Activated T-helper 1 cell treated with anti-CD3 and anti-CD28 coated beads, Interleukin-12 subunit alpha, Interleukin-12 subunit beta, Interleukin-2, Interleukin-4 antibody, amounts not matched to agents 30 ng/mL and 10 ng/mL and 1 ng/mL, durations not matched to agents 14 hours and 24 hours and 36 hours (primary cell): ENCODE measurements at places on chromosomes 4 and X. TPM values are rescaled to one million over a fixed set of nuclear protein-coding genes. Genes with fewer than 3 reads are reported as not detected.

STARD8 gene
- 2.3 and 2.6 TPM in 2 replicates for total RNA-seq

GRCh38 chr4:100483796-100484195 lies 34.0 kb downstream of the EMCN start:
- H3K4me1 ChIP-seq = no peaks in the 10 kb centered on the region
- peaks cover 5% of the 10 kb centered on the region for H3K27me3 ChIP-seq
- no peak overlapping the region for H3K4me3 ChIP-seq
- no peak for DNase-seq
- no peaks in the 10 kb centered on the region for H3K36me3 ChIP-seq

GRCh38 chr4:16457944-16458343 lies 231.7 kb upstream of the TAPT1 start:
- no peak for DNase-seq
- H3K27ac ChIP-seq = no peak overlapping the region
- peaks cover 3% of the 10 kb centered on the region for H3K27me3 ChIP-seq
- H3K4me1 ChIP-seq = no peaks in the 10 kb centered on the region

SH3D19 gene
- total RNA-seq = not detected in 2 replicates

DNA sequence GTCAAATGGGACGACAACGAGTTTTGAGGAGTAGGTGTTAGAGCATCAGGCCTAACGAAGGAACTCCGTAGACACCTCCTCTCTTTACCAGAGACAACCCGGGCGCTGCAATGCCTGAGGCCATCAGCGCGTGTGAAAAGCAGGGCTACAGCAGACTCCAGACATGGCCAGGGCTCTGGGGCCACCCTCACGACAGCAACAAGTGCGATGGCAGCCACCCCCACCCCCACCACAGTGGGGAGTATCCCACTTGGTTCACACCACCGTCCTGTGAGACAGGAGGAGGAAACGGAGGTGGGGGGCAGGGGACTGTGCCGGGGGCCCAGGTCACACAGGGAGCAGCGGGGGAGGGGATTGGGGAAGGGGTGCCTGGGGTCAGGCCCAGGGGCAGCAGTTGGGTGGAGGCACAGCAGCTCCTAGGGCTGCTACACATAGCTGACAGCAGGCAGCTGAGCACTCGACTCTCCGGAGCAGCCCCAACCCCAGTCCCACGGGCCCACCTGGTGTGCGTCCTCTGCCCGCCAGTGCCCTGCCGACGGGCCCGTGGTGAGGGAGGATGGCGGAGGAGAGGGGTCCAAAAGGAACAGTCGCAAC lies 8.5 kb downstream of the LRPAP1 start:
- H3K4me3 ChIP-seq = no peak overlapping the region
- H3K27ac ChIP-seq = no peak overlapping the region
- peaks cover 5% of the 10 kb centered on the region for H3K36me3 ChIP-seq
- H3K4me1 ChIP-seq = no peaks in the 10 kb centered on the region
- H3K27me3 ChIP-seq = no peaks in the 10 kb centered on the region

CTAG1B gene
- total RNA-seq = not detected in 2 replicates

GRCh38 chr4:153529646-153530045 lies 63.5 kb downstream of the TMEM131L start:
- DNase-seq = no peak
- no peaks in the 10 kb centered on the region for H3K27me3 ChIP-seq
- peaks cover 10% of the 10 kb centered on the region for H3K36me3 ChIP-seq

- peaks cover 19% of the 10 kb centered on the region for H3K27me3 ChIP-seq
- H3K4me1 ChIP-seq = no peaks in the 10 kb centered on the region
- no peaks in the 10 kb centered on the region for H3K36me3 ChIP-seq
Observed at GRCh38 chr4:1112174-1112820, 1.1 kb downstream of the RNF212 start.

DNA sequence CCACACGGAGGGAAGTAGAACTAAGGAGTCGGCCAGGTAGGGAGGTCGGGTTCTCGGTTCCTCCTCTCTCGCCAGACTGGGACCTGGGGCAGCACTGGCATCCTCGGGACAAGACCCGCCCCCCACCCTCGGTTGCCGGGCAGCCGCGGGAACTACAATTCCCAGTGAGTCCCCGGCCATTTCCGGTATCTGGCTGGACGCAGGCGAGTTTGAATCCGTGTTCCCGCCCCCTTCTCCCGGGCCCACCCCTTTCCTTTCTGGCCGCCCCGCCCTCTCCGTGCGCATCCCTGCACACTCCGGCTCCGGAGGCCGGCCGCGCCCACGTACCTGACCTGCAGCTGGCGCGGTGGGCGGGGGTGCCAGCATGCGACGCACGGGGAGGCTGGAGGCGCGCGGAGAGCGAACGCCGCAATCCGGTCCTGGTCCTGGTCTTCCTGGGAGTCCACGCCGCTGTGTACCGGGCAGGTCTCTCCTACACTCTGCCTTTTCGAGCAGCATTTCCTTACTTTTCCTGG lies 10.2 kb upstream of the DLG3 start:
- H3K27ac ChIP-seq = peak overlapping the region; percentile 93
- peak; percentile 24 for DNase-seq
- H3K36me3 ChIP-seq = no peaks in the 10 kb centered on the region
- peaks cover 26% of the 10 kb centered on the region for H3K4me1 ChIP-seq
- H3K27me3 ChIP-seq = peaks cover 11% of the 10 kb centered on the region
- peak overlapping the region; percentile 91 for H3K4me3 ChIP-seq

PABPC4L gene
- total RNA-seq = not detected in 2 replicates

DNA sequence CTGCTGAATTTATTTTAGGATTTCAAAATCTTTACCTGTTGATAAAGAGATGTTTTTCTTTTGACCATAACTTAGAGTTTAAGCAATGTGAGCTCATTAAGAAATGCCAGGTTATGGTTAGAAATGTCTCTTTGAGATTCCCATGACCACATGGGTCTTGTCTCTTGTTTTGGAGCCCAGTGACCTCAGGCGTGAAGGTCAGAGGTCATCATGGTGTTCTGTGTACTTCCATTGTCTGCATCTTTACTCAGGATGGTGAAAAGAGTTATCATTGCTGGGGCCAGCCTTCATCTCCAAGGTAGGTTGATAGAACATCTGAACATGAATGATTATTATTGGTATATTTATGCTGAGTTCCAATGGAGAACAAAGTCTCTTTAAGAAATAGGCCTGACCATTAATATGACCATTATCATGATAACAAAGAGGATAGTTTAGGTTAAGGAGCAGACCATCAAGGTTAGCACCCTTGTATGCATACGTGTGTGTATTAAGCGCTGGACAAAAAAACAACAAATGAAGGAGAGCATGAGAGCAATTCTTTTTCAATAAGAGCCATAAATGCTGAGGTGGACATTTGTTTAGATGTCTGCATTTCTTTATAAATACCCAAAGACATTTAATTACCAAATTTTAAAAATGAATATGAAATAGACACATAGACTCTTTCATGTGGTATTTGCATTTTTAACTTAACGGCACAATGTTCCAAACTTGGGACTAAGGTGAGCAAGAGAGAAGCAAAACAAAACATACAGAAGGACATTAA lies 120.6 kb upstream of the PAQR3 start:
- no peaks in the 10 kb centered on the region for H3K36me3 ChIP-seq
- H3K27ac ChIP-seq = no peak overlapping the region
- H3K4me1 ChIP-seq = no peaks in the 10 kb centered on the region
- H3K4me3 ChIP-seq = no peak overlapping the region
- H3K27me3 ChIP-seq = no peaks in the 10 kb centered on the region

GRCh38 chr4:57110640-57111511 lies 691 bp upstream of the IGFBP7 start:
- peaks cover 11% of the 10 kb centered on the region for H3K4me1 ChIP-seq
- no peaks in the 10 kb centered on the region for H3K36me3 ChIP-seq
- no peak overlapping the region for H3K27ac ChIP-seq
- no peak for DNase-seq
- H3K27me3 ChIP-seq = peaks cover 65% of the 10 kb centered on the region

DNA sequence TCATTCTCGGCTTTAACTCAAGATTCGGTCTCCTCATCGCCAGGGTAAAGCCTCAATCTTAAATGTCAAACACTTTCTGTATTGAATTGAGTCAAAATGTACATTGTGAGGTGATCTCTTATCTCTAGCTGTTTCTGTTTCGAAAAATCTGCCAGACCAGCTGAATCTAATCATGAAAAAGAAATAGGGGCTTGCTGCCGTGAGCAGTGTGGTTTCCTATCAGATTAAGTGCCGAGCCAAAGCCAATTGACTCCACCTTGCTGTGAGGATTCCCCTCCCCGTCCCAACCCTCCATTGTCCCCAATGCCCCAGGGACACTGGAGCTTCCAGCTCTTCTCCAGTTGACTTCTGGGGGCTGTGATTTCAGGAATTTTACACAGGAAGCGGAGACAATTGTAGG lies 12.5 kb upstream of the CRLF2 start:
- H3K36me3 ChIP-seq = peaks cover 2% of the 10 kb centered on the region
- no peak overlapping the region for H3K27ac ChIP-seq
- peaks cover 5% of the 10 kb centered on the region for H3K4me1 ChIP-seq
- peak; percentile 9 for DNase-seq
- H3K27me3 ChIP-seq = no peaks in the 10 kb centered on the region

DNA sequence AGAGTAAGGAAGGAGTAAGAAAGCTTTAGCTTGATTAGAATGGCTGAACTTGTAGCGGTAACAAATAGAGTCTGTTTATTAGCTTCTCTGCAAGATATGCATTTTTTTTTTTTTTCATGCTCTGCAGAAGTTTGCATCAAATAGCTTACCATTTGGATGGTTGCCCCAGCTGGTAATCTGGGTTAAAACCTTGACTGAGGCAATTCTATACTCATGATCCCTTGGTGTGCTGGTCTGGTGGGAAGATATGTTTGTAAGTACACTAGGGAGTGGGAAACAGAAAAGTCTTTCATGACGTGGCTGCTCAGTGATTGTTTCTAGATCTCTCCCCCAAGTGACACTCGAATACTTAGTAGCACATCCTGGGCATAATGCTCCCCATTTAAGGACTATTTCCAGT lies 32.1 kb downstream of the SEPTIN11 start:
- peaks cover 57% of the 10 kb centered on the region for H3K4me1 ChIP-seq
- peaks cover 17% of the 10 kb centered on the region for H3K27me3 ChIP-seq
- no peak for DNase-seq
- no peak overlapping the region for H3K27ac ChIP-seq

RASSF6 gene
- total RNA-seq = not detected in 2 replicates

TEX11 gene
- 0.12 TPM in 1 of 2 replicates, not detected in the other for total RNA-seq

DNA sequence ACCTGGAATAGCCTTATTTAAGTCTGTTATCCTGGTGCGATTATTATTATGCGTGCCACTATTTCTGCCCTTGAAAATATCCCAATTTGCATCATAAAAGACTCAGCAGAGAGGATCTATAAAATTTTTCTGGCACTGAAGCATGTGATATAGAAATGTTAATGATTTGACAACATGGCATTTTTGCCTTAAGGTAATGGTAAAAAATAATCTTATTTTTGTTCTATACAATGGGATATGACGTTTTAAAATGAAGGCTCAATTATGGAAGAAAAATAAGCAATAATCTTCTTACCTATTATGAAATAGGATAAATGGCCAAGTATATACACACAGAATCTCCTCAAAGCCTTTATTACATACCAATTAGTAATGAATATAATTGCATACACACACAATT lies 113.5 kb downstream of the PDGFC start:
- no peak for DNase-seq
- H3K36me3 ChIP-seq = no peaks in the 10 kb centered on the region
- no peaks in the 10 kb centered on the region for H3K27me3 ChIP-seq
- H3K4me3 ChIP-seq = no peak overlapping the region

DNA sequence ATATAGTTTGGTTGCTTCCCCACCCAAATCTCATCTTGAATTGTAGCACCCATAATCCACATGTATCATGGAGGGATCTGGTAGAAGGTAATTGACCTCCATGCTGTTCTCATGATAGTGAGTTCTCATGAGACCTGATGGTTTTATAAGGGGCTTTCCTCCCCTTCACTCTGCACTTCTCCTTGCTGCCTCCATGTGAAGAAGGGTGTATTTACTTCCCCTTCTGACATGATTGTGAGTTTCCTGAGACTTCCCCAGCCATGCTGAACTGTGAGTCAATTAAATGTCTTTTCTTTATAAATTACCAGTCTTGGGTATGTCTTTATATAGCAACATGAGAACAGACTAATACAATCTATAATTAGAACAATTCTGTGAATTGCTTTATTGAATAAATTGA lies 11.9 kb upstream of the DCAF4L1 start:
- H3K4me3 ChIP-seq = no peak overlapping the region
- peaks cover 3% of the 10 kb centered on the region for H3K36me3 ChIP-seq
- no peaks in the 10 kb centered on the region for H3K4me1 ChIP-seq

DNA sequence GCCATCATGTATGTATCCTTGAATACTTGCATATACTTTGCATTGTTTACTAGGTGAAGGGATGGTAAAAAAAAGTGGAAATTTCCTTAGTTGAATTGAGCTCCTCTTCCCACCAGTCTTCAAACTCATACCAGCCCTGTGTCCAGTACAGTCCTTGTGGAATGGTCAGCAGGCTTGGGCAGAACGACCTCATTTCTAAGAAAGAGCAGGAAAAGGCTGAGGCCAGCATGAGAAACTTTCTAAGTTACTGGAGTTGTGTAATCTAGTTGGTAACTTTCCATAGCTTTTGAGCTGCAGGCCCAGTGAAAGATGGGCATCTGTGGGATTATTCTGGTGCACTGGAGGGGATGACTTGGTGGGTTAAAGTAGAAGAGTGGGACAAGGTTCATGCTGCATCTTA lies 87.6 kb downstream of the DCUN1D4 start:
- H3K4me3 ChIP-seq = no peak overlapping the region
- no peaks in the 10 kb centered on the region for H3K36me3 ChIP-seq
- no peak for DNase-seq
- H3K27me3 ChIP-seq = peaks cover 7% of the 10 kb centered on the region
- no peak overlapping the region for H3K27ac ChIP-seq

DNA sequence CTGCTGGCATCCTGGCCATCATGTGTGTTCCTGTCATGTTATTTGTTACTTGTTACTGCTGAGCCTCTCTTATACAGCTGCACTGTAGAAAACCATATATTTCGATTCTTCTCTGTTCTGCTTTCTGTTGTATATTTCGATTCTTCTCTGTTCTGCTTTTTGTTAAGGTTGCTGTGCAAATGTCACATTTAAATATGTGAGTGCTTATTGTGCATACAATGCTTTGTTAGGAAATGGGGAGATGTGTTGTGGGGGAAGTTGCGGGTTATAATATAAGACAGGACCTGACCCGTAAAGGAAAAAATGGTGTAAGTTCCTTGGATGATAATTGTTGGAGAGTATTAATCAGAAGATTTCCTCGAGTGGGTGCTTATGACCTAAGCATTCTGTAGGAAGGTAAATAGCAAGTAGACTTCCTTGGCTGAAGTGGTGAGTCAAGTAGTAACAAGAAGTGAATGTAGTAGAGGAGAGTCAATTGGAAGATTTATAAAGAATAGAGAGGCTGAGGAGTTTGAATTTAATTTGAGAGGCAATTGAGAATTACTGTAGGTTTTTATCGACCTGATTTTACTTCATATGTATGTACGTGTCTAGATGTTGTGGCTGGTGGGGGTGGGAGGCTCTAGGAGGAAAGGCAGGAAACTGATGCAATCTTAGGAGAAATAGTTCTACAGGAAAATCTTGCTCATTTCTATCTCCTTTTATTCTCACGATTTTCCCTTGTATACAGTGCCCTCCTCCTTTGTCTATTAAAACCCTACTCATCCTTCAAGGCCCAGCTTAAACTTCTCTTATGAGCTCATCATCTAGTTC lies 8.5 kb downstream of the OGT start:
- H3K4me3 ChIP-seq = peak overlapping the region; percentile 95
- DNase-seq = no peak
- H3K36me3 ChIP-seq = peaks cover 53% of the 10 kb centered on the region
- no peaks in the 10 kb centered on the region for H3K27me3 ChIP-seq
- peaks cover 61% of the 10 kb centered on the region for H3K4me1 ChIP-seq

CPE gene
- 0.07 TPM in 1 of 2 replicates, not detected in the other for total RNA-seq
